ENCODE measurements at places on chromosomes 1 and 21. TPM values are rescaled to one million over a fixed set of nuclear protein-coding genes. Genes with fewer than 3 reads are reported as not detected.

- DNase-seq = peak; percentile 58
Observed at GRCh38 chr21:44455524-44456213, 359 bp downstream of the LRRC3 start.

GRCh38 chr1:36217670-36218069 lies 6.6 kb upstream of the THRAP3 start:
- DNase-seq = no peak

DNA sequence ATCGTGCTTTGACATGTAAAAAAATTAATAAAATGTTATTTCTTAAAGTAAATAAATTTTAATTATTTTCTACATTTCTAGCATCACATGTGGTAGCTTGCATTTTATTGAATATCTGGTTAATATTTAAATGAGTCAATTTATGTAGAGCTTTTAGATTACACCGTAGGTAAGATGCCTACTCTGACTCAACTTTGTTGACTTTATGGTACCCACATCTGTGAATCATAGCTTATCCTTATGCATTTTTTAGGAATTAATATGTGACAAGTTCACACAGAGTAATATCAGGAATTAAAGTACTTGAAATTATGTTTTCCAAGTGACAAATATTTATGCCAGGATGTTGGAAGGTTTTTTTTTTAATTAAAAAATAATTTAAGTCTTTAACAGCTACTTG lies 120.7 kb downstream of the LEPR start:
- no peak for DNase-seq

GRCh38 chr1:166971252-166971651 lies 4.1 kb downstream of the ILDR2 start:
- no peak for DNase-seq

- DNase-seq = no peak
Observed at GRCh38 chr1:22038036-22038435, 14.5 kb upstream of the CDC42 start.

GRCh38 chr1:215517441-215517891 lies 49.6 kb upstream of the KCTD3 start:
- no peak for DNase-seq

Gene TMEM183A
- total RNA-seq = 68.4 TPM

Measured in upper lobe of left lung (tissue), 6 donors.